ENCODE measurements at places on chromosomes 2 and 18.

DNA sequence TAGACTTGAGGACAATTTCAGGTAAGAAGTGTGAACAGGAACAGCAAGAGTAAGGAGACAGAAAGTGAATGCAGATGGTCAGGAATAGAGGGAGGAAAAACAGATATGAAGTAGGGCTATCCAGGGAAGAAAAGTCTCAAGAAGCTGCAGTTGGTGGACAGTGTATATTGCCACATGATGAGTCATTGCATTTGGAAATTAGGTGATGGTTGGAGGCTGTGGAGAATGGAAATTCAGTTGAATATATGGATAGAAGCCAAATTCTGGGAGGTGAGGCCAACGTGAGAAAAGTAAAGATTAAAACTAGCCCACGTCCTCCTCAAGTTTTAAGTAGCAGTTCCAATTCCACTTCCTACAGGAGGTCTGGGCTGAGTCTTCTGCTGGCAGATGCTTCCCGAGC, 158.4 kb downstream of the UBE2E3 start:
- no peak for DNase-seq

DNA sequence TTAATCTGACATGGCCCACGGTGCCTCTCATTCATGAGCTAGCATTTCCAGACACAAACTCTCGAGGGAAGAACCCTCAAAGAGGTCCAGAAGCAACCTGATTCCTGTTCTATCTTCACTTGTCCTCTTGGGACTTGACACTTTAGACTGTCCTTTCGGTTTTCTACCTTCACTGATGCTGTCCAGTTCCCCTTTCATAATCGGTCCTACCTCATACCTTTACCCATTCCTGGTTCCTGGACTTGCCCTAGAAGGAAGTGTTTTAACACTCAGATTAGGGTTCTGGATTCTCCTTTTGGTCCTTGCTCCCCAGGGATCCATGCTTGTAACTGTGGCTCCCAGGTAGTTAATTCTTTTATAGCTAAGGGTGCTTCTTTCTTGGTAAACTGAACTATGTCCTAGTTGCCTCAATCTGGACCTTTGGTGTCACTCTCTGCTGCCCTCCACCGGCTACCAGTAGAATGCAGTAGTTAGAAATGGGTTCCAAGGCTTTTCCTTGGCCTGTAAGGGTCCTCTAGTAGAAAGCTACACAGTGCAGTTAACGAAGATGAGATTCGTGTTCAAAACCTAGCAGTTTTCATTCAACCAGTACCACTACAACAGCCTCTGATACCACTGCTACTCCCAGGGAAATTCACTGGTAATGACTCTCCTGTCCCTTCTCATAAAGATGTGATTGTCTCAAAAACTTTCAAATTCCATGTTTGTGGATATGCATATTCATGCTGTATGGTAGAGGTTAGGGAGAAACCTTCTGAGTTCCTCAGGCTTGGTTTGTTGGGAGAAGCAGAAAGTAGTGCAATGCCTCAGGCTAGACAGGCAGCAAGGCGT, 178.1 kb upstream of the CYP26B1 start:
- peak; percentile 29 for DNase-seq

DNA sequence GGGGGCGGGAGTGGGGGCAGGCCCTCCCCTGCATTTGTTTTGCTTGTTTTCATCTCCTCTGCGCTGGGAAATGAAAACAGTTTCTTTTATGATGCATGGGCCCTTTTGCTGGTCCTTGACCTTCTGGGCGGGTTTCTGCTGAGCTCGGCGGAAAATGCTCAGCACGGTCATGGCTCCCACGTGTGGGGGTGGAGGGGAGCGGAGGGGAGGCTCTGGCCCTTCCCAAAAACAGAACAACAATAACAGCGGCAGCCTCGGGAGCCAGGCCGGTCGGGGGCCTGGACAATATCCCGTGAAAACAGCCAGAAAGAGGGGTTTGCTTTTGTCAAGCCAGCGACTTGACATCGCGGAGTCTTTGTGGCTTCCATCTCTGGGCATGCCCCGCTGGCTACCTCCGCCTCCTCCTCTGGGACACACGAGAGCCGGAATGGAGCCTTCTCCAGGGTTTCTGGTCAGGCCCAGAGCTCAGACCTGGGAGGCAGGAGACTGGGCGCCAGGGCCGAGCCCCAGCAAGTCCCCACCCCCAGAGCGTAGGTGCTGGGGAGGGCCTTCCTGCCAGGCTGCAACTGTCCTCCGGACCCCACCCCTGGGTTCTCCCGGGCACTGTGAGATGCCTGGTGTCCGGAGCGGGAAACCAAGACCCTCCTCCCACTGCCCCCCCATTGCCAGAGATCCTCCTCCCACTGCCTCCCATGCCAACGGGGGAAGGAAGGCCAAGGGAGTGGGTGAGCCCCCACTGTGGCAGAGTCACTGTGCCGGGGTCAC, 35.9 kb upstream of the SNED1 start:
- no peak for DNase-seq

DNA sequence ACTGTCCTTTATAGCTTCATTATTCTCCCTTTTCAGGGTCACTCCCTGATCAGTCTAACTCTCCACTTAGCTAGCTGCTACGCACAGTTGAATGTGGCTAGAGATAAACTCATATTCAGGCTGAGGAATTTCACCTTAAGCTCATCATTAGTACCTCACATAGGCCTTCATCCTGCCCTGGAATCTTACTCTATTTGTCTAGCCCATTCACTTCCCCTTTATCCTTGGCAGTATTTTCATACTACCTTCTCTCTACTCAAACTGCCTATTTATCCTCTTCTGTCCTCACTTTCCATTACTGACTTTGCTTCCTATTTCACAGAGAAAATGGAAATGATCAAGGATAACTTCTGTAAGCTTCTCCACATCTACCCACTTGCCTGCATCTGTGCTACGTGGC, 10.6 kb upstream of the DSC2 start:
- no peak for DNase-seq

DNA sequence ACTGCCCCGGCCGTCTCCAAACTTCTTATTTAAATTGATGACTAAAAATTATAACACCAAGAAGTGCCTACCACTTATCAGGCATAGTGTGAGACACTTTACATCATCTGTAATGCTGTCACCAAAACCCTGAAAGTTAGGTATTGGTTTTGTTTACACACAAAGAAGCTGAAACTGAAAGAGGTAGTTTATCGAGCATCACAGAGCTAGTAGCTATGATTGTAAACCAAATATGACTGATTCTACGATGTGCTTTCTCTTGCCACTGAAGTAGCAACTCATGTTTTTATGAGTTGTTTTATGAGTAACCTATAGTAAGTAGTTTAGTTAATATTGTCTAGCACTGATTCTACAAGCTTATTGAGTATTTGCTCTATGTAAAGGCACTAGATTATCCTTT, 31.5 kb downstream of the DYNC1I2 start:
- DNase-seq = no peak

GRCh38 chr2:71606244-71606643, 152.9 kb downstream of the DYSF start:
- DNase-seq = no peak

- no peak for DNase-seq
Observed at GRCh38 chr2:19900931-19901441, 797 bp downstream of the TTC32 start.
